ENCODE measurements at places on chromosomes 13 and 19.

- DNase-seq, result no peak
Measured at GRCh38 chr13:108917581-108917980, 288.2 kb downstream of the MYO16 start.

GRCh38 chr13:27572234-27572901 lies 48.0 kb downstream of the LNX2 start:
- DNase-seq, result no peak

DNA sequence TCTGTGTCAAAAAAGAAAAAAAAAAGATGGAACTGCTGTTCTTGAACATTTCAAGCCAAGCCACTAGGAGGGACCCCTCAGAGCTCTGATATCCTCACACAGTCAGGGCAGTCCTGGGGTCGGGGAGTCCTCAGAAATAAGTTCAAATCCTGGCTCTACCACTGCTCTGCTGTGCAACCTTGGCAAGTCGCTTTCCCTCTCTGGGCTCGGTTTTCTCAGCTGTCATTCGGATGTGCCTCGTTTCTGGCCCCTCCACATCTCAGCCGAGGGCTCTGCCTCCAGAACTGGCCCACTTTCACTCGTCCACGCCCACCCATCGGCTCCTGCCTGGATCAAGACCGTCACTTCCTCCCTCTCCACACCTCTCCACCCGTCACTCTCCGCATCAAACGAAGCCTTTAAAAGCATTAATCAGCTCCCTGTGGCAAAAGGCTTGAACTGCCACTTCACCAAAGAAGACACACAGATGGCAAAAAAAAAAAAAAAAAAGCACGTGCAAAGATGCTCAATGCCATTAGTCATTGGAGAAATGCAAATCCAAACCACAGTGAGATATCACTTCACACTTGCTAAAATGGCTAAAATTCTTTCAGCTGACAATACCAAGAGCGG lies 7.4 kb upstream of the ZNRF4 start:
- no peak for DNase-seq

DNA sequence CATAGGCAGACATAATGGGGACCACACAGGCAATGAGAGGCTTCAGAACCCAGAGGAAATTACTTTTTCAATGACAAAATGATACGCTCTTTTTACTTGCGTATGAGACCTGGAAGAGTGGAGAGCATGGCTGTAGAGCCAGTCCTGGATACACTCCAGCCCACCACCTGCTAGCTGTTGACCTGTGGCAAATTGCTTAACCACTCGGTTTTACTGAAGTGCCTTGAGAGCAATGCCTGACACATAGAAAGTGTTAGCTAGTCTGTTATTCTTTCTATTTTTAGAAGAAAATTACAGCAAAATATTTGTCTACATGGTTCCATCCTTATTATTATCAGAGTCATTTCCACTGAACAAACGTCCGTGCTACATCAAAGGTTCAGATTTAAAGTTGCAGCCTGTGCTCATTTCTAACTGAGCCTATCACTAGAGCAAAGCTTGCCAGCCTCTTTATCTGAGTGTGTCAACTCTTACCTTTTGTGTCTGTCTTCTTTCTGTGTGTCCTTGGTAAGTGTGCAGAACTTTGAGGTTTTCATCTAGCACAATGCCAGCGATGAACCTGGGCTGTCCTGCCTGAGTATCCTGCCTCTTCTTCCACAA lies 9.6 kb upstream of the GPR183 start:
- peak; percentile 54 for DNase-seq

- no peak for DNase-seq
Measured at GRCh38 chr13:23988546-23989122, 91.3 kb upstream of the C1QTNF9B start.

GRCh38 chr19:51377422-51377821 lies 5.0 kb upstream of the NKG7 start:
- no peak for DNase-seq

GRCh38 chr19:5058521-5059212 lies 89.8 kb downstream of the KDM4B start:
- DNase-seq, result no peak

DNA sequence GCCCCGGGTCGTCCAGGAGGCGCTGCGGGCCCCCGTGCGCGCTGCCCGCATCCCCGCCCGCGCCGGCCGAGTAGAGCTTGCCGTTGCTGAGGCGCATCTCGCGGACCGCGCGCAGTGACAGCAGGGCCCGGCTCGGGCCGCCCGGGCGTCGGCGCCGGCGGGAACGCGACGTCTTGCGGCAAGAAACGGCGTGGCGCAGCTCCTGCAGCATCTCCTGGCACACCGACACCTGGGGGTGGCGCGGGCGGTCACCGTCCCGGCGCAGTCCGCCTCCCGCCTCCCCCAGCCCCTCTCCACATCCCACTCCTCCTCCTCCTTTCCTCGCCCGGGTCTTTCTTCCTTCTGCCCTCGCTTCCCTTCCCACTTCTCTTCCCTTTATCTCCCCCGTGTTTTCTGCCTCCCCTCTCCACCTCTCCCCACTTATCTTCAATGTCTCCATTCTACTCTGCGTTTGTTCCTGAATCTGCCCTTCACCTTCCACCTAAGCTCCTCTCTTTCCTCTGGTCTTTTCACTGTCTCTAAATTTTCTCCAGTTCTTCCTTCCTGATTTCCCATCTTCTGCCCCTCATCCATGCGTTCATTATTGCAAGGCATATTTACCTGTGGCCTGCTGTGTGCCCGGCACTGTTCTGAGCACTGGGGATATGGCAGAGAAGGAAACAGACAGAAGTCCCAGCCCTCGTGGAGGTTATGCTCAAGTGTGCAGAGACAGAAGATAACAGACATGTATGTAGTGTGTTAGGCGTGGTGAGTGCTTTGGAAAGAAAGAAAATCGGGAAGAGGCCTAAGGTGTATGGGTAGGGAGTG lies 5.2 kb upstream of the ATP1A3 start:
- no peak for DNase-seq

GRCh38 chr19:45217193-45217956 lies 27.8 kb downstream of the EXOC3L2 start:
- DNase-seq, result no peak

- DNase-seq, result no peak
Measured at GRCh38 chr19:20660473-20661140, 764 bp downstream of the ZNF626 start.

DNA sequence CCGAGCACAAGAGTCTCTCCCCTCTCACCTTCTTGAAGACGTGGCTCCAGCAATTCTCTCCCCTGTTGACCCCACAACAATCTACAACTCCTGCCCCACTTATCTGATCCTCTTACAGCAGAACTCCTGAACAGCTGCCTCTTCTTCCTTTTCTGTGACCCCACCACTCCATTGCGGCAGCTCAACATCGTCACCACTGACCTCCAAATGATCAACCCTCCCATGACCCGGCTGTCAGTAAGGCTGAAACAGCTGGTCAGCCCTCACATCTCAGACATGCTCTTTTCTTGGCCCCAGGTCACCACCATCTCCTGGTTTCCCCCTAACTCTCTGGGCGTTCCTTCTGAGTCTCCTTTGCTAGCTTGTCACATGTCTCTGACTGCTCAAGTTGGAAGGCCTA lies 1.8 kb downstream of the EXOSC5 start:
- DNase-seq, result no peak

GRCh38 chr13:32116210-32116609 lies 84.6 kb downstream of the FRY start:
- DNase-seq, result no peak

DNA sequence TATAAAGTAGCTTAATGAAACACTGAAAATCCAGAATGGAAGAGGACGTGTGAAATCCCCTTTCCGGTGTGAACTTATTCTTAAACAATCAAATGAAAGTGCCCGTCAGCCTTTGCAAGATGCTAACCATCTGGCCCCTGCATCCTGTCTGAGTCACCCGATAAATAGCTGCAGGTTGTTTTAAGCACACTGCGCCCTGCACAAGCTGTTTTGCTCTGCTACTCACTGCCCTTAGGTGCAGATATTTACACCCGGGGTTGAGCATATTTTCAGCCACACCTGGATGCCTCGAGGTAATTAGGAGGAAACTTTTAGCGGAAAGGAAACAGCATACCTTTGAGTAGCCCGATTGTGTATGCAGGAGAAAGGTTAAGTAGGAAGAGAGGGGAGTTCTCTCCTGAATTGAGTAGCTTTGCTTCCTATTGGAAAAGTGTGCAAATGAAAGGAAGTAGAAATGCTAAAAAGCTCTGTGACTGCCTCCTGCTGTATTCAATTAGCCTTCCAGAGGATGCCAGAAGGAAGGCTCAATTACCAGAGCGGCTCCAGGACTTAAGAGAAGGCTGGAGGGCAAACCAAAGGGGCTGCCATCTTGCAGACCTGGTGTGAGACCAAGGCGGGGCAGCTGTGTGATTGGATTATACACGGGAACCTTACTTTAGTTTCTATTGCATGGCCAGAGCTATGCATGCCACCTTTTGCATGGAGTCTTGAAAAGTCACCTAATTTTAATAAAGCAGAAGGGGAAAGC lies 42.5 kb downstream of the IRS2 start:
- DNase-seq, result peak; percentile 20

DNA sequence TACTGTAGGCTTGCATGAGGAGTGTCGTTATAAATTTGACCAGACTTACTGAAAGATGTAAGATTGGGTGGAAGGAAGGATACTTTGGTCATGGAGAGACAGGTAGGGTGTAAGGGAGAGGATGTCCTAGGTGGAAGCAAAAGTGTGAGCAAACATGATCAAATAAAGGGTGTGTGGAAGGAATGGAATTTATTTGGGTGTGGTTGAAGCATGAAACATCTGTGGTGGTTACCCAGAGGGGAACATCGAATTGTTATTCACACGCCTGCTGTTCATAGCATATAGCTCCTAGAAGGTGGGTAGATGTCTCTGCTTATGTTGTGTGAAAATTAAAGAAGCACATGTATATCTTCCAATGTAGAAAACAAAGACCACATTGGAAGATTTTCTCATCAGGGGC lies 157.7 kb downstream of the ATP8A2 start:
- no peak for DNase-seq

DNA sequence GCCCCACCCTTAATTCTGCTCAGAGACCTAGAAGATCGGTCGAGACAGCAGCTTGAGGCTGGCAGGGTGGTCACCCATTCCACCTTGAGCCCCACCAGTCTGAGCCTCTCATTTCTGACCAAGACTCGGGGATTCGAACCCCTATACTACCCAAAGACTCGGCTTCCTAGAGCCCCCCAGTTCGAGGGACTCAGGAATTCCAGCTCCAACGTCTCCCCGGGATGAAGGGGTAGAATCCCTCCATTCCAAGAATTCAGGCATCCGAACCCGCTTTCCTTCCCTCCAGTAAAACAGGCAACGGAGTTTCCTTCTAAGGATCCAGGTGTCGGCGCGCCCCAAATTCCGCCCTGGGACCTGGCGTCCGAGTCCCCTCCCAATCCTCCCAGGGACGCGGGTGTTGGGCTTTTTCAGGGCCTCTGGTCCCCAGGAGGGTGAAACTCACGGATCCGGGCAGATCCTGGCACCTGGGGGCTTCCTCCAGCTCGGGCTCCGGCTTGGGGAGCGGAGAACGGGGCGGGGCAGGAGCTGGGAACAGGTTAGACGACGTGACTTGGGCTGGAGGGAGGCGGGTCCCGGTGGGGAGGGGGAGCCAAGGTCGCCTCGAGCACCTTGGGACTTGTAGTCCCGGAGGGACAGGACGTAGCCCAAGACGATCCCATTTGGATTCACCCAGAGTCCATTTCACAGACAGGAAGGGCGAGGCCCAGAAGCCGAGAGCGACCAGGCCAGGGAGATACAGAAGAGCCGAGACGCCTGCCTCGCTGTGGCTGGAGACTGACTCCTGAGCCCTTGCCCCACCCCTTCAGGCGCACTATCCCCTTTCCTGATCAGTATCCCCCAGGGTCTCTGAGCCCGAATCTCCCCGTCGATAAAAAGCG lies at the start of gene PPP1R13L:
TSS of gene PPP1R13L (minus strand) at position 513 of the 878 bp plus-strand sequence. CDS start 6,751 bp downstream, outside the sequence.
- peak; percentile 67 for DNase-seq

GRCh38 chr19:1105008-1105872 lies 1.4 kb downstream of the GPX4 start:
- no peak for DNase-seq

DNA sequence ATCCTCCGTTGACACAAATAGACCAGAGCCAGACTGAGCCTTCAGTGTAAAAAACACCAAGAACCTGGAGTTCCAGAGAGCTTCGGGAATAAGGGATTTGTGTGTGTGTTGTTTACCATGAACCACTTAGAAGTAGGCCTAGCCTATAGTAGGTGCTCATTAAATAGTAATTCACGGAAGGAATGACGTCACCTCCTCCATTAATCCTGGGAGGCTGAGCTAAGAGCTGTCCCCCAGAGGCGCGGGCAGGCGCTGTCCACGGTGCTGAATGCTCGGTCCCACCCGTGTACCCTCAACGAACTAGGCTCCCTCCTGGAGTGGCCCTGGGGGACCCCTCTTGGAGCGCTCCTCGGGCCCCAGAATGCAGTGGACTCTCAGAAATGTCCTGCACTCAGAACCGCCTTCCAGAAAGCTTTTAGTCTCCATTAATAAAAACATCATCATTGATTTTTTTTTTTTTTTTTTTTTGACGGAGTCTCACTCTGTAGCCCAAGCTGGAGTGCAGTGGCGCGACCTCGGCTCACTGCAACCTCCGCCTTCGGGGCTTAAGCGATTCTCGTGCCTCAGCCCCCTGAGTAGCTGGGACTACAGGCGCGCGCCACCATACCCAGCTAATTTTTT lies 6.5 kb downstream of the UNC13A start:
- no peak for DNase-seq

DNA sequence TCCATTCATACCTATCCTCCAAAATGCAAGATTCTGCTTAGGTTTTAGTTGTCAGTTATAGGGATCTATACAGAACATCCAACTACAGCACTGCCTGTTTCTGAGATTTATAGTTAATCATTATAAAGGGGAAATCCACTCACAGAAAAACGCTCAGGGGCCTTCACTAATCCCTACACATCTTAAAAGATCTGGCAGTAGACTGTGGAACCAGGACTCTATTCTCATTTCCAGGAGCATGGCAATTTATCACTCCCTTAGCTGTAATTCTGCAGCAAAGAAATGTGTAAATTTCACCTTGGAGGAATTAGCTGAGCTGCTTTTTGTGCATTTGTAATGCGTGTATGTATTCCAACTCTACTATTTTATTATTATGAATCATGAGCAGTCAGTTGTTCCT lies 1128.1 kb upstream of the PRR20A start:
- DNase-seq, result no peak

DNA sequence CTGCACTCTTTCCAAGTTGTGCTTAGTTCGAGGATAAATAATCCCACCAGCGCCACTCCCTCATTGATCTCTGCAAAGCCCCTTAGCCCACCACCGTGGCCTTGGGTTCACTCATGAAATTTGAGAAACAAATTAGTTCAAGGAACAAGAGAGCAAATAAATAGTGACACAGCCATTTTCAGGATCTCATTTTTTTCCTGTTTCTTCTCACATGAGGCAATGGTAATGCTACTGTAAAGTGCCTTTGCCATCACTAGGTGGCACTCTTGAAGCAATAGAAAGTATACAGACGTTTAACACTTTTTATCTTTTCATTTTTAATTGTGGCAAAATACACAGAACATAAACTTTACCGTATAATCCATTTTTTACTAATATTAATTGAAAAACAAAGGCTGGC lies 76.8 kb upstream of the ZNF835 start:
- no peak for DNase-seq

DNA sequence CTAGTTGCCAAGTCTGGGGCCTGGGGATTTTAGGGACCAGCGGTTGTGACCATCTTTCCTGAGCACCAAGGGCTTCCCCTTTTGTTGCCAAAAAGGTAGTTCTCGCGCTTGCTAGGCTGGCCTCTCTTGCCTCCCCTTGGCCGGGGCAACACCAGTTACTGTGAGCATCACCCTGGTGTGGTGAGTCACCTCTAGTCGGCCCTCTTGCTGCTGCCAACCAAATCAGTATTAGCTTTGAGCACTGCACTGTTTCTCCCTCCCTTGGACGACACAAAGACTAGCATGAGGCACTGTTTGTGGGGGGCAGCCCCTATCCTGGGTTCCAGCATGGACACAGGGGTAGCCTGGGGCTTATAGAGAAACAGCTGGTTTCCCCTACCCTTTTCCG lies 6.9 kb downstream of the SYDE1 start:
- DNase-seq, result no peak

- DNase-seq, result no peak
Measured at GRCh38 chr13:23652909-23653726, 82.9 kb downstream of the TNFRSF19 start.
